Suppressor macrophage treated with lipopolysaccharide for 1 hour (primary cell): ENCODE measurements at places on chromosomes 7 and 10.

- no peak for DNase-seq
These were observed 110.8 kb downstream of the NKX6-2 start for GRCh38 chr10:132675031-132675740.

- no peak for DNase-seq
These were observed 463.2 kb upstream of the GALNT17 start for GRCh38 chr7:70668606-70669358.

- no peak for DNase-seq
These were observed 2.3 kb upstream of the SHH start for GRCh38 chr7:155814316-155815276.

DNA sequence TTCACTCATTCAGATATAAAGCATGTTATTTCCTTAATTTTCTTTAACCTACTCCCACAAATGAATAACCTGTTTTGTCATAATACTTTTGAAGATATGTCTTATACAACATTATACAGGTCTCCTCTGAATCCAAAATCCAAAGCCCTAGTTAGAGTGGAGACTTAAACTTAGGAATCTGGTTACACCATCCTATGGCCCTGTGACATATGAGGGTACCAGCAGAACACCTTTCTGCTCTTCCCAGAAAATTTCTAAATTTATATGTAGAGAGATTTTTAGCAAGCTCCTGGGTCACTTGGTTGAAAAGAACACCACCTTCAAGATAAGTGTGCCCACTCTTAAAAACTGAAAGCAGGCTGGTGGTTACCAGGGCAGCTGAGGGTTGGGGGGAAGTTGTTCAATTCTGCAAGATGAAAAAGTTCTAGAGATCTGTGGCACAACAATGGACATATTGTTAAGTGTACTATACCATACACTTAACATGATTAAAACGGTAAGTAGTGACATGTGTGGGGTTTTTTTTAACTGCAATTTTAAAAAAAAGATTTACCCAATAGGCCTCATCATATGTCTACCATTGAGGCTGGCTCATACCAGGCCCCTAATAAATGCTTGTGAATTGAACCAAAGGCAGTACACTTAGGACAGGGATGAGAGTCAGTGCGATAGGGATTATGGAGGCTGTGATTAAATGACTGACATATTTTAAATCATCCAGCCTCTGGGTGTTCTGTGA lies 37.6 kb upstream of the KCNIP2 start:
- DNase-seq = no peak

DNA sequence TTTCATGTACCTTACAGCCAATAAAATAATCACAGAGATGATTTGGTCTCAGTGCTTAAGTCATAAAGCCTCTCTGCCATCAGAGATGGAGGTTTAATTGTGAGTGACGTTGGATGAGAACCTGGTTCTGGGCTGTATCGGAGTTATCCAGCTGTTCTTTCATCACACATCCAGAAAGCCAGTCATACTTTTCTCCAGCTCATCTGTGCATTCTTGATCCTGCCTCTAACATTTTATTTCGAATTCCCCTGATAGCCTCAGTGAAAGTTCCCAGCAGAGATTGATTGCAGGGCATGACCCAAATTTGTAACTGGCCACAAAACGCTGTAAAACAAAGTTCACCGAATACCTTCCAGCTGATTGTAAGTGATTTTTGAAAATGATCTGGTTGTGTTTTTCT lies 212.6 kb upstream of the HABP2 start:
- no peak for DNase-seq

GRCh38 chr10:75607576-75607975 lies 176.2 kb downstream of the LRMDA start:
- no peak for DNase-seq

GRCh38 chr10:11113156-11113555 lies 95.5 kb downstream of the CELF2 start:
- DNase-seq = peak; percentile 56

- DNase-seq = peak; percentile 44
These were observed 65.4 kb downstream of the NEURL1 start for GRCh38 chr10:103558911-103559310.

DNA sequence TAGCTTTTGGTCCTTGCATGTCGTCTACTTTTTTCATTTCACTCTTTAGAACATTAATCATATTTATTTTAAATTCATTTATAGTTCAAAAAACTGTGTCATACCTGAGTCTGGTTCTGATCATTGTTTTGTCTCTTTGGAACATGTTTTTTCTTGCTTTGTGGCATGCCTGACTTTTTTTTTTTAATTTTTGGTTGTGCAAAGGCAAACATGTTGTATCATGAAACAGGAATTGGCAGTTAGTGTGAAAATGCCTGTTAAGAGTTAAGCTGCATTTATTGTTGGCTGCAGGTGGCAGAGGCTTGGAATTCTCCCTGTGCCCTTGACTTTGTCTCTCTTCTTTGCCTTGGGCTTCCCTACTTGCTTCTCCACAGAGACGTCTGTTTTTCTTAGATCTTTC lies 525.0 kb upstream of the ADARB2 start:
- DNase-seq = no peak

GRCh38 chr10:101616415-101617101 lies 28.4 kb downstream of the DPCD start:
- no peak for DNase-seq

- DNase-seq = no peak
These were observed 82.1 kb upstream of the PPP2R2D start for GRCh38 chr10:131818510-131819234.

- no peak for DNase-seq
These were observed 304.7 kb upstream of the GRM3 start for GRCh38 chr7:86339051-86339450.

DNA sequence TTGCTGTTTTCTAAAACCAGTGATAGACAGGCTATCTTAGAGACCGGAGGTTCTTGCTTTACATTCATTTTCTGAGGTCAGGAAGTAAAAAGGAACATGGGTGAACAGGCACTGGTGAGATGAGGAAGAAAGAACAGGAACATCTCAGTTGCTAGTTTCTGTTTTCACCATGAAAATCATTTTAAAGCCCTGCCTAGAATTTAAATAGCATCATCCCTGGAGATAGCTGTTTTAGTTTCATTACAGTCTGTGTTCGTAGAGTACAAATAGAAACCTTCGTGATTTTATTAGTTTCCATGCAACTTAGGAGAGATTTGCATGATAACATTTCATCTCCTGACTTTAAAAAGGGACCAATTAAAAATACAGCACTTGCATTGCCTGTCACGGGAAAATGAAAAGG lies 14.7 kb downstream of the KCNMA1 start:
- DNase-seq = peak; percentile 59

GRCh38 chr7:156819733-156820295 lies 73.2 kb downstream of the LMBR1 start:
- no peak for DNase-seq

DNA sequence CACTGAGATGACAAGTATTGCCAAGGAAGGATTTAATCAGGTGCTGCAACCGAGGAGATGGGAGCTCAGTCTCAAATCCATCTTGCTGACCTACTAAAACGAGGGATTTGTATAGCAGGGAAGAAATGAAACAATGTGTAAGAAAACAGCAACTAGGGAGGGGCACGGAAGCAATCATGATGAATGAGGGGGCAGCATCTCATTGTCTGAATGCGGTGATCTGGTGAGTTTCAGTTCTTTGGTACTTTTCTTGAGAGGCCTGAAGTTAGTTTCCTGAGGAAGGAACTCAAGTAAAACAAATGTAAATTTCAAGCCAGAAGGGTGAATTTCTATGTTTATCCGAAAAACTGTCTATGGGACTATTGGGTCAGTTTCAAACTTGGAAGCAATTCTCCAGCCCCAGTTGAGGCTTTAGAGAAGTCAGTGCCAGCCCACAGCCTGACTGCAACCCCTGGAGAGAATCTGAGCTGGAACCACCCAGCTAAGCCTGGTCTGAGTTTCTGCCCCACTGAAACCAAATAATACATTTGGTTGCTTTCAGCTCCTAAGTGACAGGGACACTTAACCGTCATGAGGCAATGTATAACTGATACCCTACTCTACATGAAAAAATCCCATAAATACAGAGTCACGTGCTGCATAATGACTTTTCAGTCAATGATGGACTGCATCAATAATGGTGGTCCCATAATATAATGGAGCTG lies 45.8 kb upstream of the TNS3 start:
- DNase-seq = no peak

DNA sequence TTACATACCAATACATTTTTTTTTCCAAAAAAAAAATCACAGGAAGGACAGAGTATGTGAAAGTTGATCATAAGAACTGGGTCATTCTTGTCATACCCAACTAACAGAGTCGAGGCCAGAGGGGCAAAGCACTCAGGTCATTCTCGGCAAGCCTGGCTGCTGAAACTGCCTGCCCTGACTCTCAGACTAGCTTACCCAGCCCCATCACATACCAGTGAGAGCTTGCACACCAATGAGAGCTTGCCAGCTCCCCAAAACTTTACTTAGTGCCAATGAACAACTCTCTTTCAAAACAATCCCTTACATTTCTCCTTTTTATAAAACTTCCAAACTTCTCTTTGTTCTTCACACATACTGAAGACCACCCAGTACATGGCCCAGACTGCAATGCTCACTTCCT lies 48.9 kb downstream of the VOPP1 start:
- no peak for DNase-seq
